Aortic smooth muscle cell (primary cell): ENCODE measurements at places on chromosomes 3 and 15. TPM values are rescaled to one million over a fixed set of nuclear protein-coding genes. Genes with fewer than 3 reads are reported as not detected.

The TMEM207 gene
- total RNA-seq = not detected in 2 replicates

The ARHGAP31 gene
- total RNA-seq = 6.7 and 9.1 TPM in 2 replicates

The TRIM71 gene
- total RNA-seq = not detected in 2 replicates

The PLA2G4D gene
- total RNA-seq = not detected in 2 replicates

The SEMA6D gene
- 7.1 and 8.1 TPM in 2 replicates for total RNA-seq

The LEKR1 gene
- 0.19 and 0.26 TPM in 2 replicates for total RNA-seq

The RBMS3 gene
- 93.7 and 99.1 TPM in 2 replicates for total RNA-seq

The LYZL4 gene
- total RNA-seq = not detected in 2 replicates

The ISL2 gene
- 0.12 and 0.26 TPM in 2 replicates for total RNA-seq

The CHRD gene
- total RNA-seq = 1.7 and 2.4 TPM in 2 replicates

The NR2E3 gene
- 0.06 and 0.13 TPM in 2 replicates for total RNA-seq
